Activated CD8-positive, alpha-beta memory T cell treated with anti-CD3 and anti-CD28 coated beads for 48 hours (primary cell): ENCODE measurements at places on chromosomes 3 and 15.

DNA sequence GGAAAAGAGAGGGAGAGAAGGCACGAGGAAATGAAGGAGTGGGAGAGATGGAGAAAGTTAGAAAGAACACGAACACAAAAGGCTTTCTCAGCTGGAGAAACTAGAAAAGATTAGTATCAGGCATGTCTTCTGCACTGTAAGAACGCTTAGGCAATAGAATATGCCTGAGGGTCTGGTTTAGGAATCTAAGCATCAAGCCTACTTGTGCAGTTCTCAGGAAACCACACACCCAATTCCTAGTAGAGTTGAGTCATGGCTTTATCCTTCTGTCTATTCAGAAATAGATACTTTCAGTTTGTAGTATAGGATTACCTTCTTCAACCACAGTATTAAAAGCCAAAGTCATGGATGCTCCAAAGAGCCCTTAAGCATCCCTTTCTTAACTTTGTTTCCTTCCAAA, 969.4 kb downstream of the NTRK3 start:
- no peak for DNase-seq

- no peak for DNase-seq
Measured at GRCh38 chr3:136008732-136009470, 43.4 kb downstream of the PPP2R3A start.

DNA sequence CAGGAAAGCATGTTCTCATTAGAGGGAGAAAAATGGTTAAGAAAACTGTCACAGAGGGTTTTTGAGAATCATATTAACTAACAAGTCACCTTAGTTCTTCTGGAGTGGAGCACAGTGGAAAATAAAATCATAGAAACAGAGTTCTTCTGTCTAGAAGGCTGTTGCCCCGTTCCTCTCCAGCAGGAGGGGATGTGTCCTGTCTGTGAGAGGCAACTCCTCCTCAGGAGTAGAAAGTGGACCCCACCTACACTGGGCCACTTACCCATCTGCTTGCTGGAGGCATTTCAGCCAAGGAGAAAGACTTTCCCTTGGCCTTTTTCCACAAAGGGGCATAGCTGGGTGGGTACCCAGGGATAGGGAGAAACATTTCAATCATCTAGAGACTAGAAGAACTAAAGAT, 106.6 kb downstream of the SSR3 start:
- no peak for DNase-seq

DNA sequence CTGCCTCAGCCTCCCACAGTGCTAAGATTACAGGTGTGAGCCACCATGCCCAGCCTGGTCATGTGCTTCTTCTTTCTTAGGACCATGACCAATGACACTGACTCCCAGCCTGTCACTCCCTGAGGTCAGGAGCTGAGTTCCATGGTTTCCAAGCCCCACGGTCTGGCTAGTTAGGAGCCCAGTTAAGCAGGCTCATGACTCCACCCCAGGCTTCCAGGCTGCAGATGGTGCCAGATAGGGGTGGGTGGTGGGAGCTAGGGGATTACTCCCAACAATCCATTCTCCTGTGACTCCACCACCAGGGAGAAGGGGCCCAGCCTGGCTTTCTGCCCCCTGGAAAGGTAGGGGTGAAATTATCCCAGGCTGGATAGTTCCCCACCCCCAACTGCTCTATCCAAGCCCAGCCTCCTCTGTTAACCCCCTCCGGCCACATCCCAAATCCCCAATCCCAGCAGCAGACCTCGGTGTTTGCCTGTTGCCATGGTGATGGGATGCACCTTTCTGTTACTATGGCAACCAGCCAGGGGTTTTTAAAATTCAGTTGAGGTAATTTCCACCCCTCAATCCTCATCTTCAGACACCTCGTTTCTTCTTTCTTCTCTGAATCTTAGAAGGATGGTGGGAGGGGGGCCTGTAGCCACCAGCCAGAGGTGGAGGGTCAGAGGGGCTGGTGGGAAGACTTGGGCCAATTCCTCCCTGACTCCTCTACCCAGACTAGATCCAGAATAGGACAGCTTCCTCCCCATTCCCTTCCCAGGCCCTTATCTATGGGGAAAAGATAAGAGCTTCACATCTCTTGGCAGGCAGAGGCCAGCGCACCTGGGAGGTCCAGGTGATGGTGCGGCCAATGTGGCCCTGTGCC, 22.5 kb upstream of the SEMA3F start:
- no peak for DNase-seq

DNA sequence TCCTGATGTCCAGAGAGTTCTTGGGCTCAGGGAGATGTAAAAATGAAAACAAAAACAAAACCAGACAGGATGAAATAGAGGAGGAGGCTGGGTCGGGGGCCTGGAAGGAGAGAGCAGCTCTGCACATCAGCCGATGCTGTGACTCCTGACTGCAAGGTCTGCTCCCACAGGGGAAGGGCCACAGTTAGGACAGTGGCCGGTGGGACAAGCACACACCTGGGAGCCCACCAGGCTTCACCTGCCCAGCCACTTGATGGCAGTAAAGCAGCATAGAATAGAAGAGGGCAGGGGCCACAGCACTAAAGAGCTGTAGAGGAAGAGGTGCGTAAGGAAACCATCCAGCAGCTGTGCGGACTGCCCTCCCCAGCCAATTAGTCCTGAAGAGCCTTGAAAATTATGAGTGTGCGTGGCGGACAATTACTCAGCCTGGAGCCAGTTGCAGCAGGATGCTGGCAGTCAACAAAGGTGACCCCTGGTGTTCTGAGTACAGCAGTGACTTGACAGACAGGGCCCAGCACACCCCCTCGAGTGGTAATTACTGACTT, 29.8 kb downstream of the ALS2CL start:
- DNase-seq: no peak

- no peak for DNase-seq
Measured at GRCh38 chr3:128082546-128082945, 30.3 kb downstream of the SEC61A1 start.

DNA sequence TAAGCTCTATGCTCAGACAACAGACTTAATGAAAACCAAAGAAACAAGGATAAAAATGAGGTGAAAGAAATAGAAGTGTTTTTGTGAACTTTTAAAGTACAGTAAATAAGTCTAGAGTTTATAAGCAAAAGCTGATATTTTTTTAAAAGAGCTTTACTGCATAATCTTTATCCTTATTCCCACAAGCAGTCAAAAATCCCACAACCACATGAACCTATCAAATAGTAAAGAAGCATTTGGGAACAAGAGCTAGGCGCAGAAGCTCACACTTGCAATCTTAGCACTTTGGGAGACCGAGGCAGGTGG, 103.8 kb upstream of the TJP1 start:
- DNase-seq: no peak

- DNase-seq: no peak
Measured at GRCh38 chr3:62669161-62669560, 206.1 kb downstream of the CADPS start.

DNA sequence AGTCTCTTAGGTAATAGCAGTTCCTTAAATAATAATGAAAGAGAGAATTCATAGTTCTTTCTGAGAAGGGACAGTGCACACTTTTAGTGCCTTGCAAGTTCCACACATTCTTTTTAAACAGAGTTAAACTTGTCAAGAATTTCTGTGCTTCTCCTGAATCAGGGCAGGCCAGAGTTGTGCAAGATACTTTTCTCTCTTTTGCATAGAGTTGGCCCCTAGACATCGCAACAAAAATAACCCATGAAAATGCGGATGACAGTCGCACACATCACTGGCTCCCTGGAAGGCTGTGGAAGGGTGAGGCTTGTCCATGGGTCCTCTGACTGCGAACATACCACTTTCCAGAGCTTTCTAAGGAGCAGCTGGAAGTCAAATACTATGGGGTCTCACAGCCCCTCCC, 40.1 kb downstream of the FBLN2 start:
- DNase-seq: no peak

GRCh38 chr3:65354880-65355279, 667.1 kb upstream of the ADAMTS9 start:
- DNase-seq: no peak

DNA sequence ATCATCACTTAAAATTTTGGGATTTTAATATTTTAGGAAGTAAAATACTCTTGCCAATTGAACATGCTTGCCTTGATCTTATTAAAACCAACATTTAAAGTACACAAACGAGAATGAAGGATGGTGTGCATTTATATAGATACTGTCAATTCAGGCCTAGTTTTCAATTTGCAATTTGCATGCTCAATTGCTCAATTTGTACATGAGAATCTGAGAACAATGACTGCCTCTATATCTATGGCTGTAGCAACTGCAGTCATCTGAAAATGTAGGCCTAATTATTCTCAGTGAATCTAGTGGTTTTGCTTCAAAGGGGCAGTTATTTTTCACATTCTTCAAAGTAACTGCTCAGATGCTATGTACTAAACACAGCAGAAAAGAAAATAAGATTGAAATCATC, 18.8 kb downstream of the ZBBX start:
- DNase-seq: no peak

- DNase-seq: no peak
Measured at GRCh38 chr3:29153811-29154210, 127.1 kb upstream of the RBMS3 start.

DNA sequence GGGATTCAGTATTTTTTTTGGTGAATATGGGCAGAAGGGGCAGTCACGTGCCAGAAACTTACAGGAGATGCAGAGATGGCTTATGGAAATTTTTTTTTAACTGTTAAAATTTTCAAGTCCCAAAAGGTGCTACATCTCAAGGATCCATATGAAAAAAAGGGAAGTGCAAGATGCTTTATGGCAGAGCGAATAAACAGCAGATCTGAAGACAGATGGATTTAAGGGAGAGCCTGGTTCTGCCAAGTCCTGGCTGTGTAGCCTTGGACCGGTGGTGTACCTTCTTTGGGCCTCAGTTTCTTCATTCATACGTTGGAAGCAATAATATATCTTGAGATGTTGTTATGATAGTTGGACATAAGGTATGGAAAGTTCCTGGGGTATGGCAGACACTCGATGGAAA, 91.5 kb upstream of the ARRDC4 start:
- DNase-seq: no peak

- DNase-seq: no peak
Measured at GRCh38 chr3:151210676-151211381, 7.8 kb upstream of the GPR171 start.

- DNase-seq: no peak
Measured at GRCh38 chr15:58446521-58446920, 14.7 kb downstream of the LIPC start.

DNA sequence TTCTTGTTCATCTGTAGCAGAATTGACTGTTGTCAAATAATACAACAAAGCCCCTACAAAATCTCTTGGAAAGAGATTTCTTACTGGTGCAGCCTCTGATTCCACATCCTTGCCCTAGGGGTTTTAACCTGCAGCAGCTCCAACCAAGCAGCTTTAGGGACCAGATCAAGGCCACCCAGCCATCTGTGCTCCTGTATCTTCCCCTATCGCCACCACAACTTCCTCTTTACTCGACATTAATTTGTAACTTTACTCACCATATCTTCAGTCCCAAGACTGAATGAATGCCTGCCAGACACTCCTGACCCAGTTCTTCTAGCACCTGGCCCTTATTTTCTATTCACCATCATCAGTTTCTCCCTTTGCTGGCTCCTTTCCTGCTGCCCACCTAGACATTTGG, 156.6 kb upstream of the IL12A start:
- no peak for DNase-seq

- DNase-seq: no peak
Measured at GRCh38 chr3:13159890-13160289, 86.7 kb upstream of the IQSEC1 start.

- no peak for DNase-seq
Measured at GRCh38 chr15:73858062-73858461, 15.3 kb upstream of the TBC1D21 start.

DNA sequence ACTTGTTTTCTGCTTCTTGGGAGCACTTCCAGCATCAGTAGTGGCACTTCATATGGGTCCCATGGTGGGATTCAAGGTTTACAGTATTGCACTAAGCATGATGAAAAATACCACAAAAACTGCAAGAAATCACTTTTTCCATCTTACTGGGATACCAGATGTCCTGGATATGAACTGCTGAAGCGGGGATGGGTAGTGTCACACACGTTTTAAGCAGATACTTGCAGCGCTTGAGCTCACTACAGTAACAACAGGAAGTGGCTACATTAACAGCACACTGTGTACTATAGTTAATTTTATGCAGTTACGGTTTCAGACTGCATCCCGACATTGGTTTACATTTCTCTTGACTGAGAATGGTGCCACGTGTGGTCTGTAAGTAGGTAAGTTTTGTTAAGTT, 3.5 kb upstream of the ISG20 start:
- DNase-seq: no peak

- DNase-seq: no peak
Measured at GRCh38 chr3:179766416-179767133, 113.7 kb downstream of the USP13 start.

- no peak for DNase-seq
Measured at GRCh38 chr3:27880969-27881892, 159.1 kb upstream of the EOMES start.

GRCh38 chr3:89227218-89227617, 119.8 kb downstream of the EPHA3 start:
- no peak for DNase-seq

GRCh38 chr3:193237030-193237429, 4.0 kb upstream of the PLAAT1 start:
- DNase-seq: no peak

DNA sequence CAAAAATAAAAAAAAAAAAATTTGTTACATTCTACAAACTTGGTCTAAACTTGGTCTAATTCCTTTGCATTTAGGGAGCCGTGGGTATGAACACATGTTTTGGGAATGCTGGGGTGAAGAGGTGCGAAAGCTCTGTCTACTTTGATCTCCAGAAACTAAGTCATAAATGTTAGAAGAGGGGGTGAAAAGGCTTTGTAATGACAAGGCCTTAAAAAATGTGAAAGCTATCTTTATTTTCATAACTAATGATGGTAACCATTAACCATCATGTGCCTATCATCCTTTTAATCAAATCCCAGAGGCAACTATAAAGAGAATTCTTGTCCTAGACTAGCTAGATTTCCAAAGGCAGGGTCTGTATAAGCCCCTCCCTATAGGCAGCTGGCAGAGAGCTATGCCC, 60.9 kb downstream of the PRICKLE2 start:
- DNase-seq: no peak

DNA sequence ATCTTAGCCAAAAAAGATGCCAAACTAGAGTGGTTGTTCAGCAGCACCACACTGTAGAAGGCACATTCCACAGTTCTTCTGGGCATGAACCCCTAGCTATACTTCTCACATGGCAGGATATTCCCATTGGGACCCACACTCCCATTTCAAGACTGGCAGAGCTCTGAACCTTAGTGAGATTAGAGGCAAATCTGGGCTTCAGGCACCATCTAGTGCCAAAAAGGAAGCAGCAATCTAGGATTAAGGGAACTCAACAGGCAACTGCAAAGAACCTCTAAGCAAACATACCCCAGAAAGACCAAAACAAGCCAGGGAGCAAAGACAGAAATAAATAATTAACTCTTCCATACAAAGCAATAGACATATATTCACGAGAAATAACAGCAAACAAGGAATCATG, 66.2 kb downstream of the TAFA4 start:
- no peak for DNase-seq

DNA sequence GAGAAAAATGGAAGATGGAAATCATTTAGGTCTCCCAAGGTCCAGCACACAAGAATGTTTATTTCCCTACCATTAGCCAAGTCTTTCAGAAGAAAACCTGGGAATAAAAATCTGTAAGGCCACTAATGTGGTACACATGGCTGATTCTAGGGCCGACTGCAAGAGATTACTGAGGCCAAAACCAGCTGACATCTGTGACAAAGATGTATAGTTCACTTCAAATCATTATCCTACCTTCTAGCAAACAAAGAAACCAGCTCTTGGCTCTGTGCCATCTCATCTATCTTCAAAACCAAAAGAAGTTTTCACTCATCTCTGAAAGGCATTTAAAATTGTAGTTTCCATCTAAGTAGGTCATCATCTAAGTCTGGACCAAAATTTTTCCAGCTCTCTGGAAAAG, 43.9 kb downstream of the ERC2 start:
- no peak for DNase-seq

- no peak for DNase-seq
Measured at GRCh38 chr15:39579487-39580116, 1.3 kb upstream of the THBS1 start.
